ENCODE measurements at places on chromosomes 16 and 17.

DNA sequence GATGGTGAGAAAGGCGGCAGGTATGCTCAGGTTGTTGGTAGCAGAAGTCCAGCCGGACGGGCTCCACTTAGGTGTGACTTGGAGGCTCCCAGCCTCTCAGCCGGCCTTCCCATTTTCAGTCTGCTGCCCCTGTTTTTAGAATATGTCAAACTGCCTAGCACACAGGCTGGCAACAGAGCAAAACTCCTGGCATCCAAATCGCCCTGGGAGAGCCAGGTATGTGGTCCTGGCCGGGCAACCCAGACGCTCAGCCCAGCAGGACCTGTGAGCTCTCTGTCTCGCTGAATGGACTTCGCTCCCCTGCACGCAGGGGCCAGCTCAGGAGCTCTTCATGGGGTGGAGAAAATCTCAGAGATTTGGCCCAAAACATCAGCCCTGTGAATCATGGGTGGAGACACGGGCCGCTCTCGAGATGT is 147.9 kb upstream of the CHMP6 start:
- DNase-seq = no peak

DNA sequence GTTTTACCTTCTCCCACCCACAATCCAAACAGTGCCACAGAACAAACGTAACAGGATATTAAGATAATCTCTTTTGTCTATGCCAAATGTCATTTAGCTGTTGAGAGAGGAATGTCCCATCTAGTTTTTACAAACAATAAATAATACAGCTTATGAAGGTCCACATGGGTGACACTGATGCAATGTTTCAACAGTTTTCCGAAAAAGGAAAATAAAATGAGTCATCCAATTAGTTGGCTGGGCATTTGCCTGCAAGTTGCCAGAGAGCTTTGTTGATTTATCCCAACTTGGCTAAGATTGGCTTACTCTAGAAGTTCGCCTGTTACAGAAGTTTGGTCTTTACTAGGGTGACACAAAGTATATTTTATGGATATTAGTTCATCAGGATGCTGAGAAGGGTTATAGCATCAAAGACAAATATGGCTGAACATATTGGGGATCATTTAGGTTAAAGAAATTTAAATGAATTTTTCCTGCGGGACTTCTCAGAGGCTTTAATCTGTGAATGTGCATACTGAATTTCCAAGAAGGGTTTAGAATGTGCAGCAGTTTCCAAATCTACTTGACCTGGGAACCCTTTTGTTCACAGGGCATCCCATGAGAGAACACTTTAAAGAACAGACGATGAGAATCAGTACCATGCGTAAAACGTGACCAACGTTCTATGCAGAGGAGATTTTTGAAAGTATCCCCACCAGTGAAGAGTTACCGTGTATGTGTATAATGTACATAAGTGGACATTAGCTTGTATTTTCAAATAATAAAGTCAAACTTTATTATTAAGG is 73.1 kb downstream of the CDH13 start:
- DNase-seq = peak; percentile 39

DNA sequence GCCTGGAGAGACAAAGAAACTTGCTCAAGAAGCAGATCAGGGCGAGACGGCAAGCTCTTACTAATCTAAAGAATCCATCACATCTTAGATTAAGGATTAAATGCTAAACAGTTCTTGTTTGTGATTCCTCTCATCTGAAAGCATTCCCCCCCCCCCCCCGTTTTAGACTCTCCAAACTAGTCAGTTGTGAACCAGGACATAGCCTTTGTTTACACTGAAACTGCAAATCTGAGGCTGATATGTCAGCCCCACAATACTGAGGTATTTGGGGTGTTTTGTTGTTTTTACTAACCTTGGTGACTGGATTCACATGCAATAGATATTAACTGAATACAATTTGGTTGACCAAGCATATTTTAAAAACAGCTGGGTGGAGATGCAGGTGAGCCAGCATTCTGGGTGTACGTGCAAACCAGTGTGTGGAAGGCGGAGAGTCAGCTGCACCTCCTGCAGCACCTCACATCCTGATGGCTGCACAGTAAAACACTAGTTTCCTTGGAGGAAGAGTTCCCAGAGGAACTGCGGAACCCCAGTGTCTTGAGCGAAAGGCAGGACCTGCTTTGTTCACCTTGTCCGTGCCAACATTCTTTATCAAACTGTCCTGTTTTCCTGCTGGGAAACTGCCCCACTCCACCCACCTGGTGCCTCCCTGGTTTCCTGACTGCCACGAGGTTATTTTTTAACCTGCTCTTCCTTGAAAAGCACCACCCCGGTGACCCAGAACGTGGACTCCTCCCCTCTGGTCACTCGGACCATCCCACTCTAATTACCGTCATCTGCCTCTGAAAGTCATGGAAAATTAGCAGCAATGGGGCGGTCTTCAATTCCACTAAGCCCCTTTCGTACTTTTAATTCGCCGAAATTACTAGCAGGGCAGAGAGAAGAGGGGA is 1.2 kb upstream of the YPEL2 start:
- no peak for DNase-seq

DNA sequence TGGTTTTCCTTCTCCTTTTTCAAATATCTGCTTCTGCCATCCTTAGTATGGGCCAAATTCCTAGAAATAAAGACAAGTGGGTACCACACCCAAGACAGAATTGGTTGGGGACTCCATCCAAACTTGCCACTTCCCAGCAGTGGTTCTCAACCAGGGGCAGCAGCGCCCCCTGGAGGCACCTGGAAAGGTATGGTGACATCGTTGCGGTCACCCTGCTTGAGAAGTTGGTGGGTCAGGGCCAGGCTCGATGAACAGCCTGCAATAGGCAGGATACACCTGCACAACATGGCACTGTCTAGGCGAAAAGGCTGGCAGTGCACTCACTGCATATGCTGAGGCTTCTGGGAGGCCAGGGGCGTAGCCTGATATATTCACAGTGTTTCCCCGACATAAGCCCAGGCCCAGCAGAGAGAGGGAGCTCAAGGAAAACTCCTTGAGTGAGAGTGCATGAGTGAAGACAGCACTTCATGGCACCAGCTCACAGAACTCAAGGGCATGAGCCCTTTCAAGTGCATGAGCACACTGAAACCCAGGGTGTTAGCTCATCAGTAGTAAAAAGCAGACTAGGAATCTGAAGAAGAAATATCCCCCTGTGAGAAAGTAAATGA is 57.7 kb downstream of the CMC2 start:
- DNase-seq = no peak

DNA sequence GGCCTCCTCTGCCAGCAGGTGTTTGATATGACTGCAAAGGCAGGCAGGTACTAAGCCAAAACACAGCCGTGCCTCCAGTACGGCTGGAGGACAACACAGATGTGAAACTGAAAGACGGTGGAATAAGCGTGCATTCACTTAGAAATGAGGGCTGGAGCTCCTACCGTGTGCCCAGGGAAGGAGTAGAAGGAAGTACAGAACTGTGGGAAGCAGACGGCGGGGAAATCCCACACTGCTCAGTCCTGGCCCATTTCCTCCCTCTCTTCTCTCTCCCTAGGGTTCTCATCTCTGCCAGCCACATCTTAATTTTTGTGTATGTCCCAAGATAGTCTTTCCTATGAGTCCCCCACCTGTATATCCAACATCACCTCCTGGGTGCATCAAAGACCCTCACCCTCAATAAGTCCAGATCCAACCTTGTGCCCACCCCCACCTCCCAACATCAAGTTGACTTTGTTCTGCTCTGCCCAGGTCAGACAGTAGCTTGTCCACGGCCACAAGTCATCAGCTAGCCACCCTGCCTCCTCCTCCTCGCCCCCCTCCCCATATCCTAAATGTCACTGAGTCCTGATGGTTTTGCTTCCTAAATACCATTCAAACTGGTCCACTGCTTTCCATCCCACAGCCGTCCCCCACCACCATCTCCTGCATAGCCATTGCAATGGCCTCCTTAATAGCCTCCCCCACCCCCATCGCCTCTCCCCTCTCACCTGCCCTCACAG is 77.1 kb upstream of the RPL38 start:
- DNase-seq = no peak

GRCh38 chr17:83200751-83201150 is 121.3 kb downstream of the METRNL start:
- no peak for DNase-seq

DNA sequence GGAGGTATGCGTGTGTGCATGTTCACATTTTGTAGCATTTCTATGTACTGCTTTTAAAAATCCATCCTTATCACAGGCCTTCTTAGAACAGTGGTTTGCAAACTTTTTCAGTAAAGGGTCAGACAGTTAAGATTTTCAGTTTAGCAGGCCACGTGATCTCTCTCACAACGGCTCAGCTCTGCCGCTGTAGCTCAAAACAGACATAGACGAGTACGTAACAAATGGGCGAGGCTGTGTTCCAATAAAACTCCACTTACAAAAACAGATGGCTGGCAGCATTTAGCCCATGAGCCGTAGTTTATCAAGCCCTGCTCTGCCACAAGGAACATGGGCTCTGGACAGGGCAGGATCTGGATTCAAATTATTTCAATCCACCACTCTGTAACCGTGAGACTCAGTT is 141.8 kb downstream of the XYLT1 start:
- DNase-seq = no peak

- no peak for DNase-seq
Observed at GRCh38 chr17:82031303-82031884, at the start of gene RAC3. Gene RAC3 (plus strand): TSS chr17:82031678. CDS start chr17:82031762, 84 bp downstream.

- DNase-seq = no peak
Observed at GRCh38 chr16:11990702-11991390, 14.3 kb downstream of the SNX29 start.

DNA sequence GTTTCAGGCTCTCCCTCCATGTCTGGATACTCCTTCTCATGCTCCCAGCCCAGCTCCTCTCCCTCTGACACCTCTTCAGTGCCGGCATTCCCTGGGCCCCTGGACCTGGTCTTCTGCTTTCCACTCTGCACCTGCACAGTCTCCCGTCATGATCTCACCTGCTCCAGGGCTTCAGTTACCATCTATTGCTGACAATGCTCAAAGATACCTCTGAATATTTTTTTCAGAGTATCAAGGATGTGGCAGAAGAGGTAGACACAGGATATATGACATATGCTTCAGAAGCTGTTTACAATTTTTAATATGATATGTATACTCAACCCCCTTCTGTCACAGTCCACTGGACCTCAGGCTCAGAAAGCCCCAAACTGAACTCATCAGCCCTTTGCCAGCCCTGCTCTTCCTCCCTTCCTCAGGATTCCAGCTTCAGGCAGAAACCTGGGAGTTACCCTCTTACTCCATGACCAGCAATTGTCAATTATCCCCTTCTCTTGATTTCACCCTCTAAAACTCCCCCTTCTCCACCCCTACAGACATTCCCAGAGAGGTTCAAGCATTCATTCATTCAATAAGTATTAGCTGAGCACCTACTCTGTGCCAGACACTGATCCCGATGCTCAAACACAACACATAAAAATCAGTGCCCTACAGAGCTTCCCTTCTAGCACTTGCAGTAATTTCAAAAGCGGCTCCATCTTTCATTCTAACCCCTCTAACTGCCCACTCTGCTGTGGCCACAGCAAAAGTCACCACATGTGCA is 7.8 kb upstream of the MLLT6 start:
- no peak for DNase-seq

GRCh38 chr16:81873843-81874752 is 95.0 kb downstream of the PLCG2 start:
- DNase-seq = peak; percentile 21

DNA sequence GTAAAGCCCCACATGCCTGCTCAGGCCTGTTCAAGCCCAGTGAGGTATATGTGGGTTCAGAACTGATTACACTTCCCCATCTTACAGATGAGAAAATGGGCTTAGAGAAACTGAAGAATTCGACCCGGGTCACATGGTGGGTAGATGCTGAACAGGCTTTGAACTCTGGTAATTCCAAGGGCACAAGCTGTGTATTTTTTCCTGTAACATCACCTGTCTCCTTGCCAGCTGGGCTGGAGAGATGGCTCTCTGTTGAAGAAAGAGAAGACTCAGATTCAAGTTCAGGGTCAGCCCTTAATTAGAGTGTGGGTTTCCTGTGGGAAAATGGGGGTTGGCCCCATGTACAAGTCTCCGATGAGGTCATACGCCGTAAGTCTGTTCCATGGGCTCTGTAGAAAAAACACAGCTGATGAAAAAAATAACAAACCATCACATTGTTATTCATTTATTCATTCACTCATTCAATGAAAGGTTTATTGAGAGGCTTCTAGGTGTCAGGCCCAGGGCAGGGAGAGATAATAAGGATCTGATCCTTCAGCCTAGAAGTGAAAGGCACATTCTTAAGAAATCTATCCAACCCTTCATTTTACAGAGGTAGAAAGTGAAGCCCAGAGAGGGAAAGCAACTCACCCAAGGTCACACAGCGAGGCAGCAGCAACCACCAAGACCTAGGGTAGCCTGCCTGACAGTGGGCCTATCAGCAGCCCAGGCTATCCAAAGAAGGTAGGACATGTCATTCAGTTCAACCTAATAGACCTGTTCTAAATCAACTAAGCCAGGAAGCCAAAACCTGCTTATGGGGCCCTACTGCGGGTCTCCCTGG is 482.8 kb downstream of the SOX9 start:
- no peak for DNase-seq

DNA sequence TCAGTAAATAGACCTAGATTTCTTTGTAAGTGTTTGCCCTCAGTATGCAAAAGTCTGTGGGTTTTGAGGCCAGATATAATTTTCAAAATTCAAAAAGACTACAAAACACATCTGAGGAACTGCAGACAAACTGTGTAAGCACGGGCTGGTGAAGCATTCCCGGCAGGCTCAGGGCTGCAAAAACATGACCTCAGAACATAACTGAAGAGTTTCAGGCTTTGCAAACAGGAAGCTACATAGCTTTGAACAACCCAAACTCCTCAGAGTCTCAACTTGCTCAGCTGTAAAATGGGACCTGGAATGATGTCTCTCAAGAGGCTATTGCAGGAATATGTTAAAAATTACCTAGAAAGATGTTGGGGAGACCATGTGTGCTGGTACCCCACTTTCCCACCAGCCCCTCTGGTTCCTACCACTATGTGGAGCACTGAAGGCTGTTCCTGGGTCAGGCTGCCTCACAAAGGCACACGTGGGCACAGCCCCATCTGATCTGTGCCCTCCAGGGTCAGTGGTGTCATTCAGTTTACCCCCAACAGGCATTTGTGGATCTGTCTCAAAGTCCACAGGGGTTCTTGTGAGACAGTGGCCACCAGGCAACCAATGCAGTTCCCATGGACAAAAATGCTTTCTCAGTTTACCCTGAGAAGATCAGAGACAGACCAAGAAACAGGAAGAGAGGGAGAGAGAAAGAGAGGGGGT is 72.9 kb downstream of the CREBBP start:
- DNase-seq = no peak

DNA sequence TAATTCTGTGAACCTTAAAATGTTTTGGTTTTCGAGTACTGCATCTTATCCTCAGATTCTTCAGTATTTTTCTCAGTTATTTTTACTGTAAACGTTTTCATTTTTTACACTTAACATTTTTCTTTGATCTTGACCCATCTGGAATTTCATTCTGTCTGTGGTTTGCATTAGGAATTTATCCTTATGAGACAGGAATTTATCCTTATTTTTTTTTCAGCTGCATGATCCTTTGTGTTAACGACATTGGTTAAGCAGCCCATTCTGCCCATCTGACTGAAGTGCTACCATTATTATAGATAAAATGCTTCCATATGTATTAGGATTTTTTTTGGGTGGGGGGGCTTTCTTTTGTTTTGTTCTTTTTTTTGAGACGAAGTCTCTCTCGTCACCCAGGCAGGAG is 41.0 kb downstream of the SNX29 start:
- DNase-seq = no peak
